Uterine smooth muscle cell (primary cell): ENCODE measurements at places on chromosomes 11 and 22. TPM values are rescaled to one million over a fixed set of nuclear protein-coding genes. Genes with fewer than 3 reads are reported as not detected.

Gene MYO7A
- total RNA-seq: 0.11 and 0.12 TPM in 2 replicates

Gene TSPAN32
- total RNA-seq: under 0.01 and 0.12 TPM in 2 replicates

Gene TREH
- total RNA-seq: under 0.01 TPM in 1 of 2 replicates, not detected in the other

Gene B3GAT1
- total RNA-seq: under 0.01 TPM in 1 of 2 replicates, not detected in the other

Gene KRTAP5-11
- not detected in 2 replicates for total RNA-seq
